ENCODE measurements at places on chromosomes 5 and 9.

DNA sequence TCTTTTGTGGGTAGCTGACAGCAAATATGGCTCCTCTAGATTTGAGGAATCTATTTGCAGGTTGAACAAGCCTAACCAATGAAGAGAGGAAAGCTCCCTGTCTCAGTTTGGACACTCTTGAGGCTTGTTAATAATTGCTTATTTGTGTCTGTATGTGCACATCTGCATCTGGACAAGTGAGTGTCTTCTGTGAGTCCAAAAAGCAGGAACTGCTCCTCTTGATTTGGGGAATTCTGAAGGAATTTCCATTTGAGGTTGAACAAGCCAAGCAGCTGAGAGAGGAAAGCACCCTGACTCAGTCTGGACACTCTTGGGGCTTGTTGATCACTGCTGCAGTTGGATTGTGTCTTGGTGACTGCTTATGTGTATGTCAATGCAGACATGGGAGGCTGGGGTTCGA, 211.6 kb downstream of the DTWD2 start:
- no peak overlapping the region for H3K4me3 ChIP-seq
- no peaks in the 10 kb centered on the region for H3K27me3 ChIP-seq
- DNase-seq: no peak
- no peaks in the 10 kb centered on the region for H3K36me3 ChIP-seq
- H3K27ac ChIP-seq: no peak overlapping the region
- no peaks in the 10 kb centered on the region for H3K4me1 ChIP-seq

DNA sequence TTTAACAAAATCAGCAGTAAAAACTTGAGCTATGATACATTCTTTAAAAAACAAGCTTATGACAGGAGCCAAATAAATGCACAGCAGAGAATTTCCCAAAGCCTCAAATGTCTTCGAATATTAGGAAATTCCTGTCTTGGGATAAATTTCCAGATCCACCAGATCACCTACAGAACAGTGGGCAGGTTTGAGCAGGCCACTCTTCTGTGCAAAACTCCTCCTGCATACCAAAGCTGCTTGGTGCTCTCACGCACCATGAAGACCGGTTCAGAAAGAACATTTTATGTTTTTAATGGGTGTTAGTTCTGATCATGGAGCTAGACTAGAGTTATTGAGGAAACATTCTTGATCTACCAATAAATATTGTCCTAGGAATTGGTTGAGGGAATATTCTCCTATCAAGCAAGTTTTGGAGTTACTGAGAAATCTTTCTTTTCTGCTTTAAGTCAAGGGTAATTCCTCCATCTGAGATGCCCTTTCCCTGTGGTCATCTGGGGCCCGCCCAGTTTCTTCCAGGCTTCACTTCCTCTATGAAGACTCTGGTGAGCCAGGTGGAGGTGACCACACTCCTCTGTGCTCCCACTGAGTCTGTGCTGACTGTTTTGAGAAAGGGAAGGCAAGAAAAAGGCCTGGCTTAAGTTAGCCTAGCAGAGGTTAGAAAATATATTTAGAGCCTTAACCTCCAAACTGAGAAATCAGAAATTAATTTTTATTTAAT, 17.9 kb downstream of the TNFSF15 start:
- H3K4me1 ChIP-seq: no peaks in the 10 kb centered on the region
- DNase-seq: no peak
- H3K27me3 ChIP-seq: no peaks in the 10 kb centered on the region
- H3K36me3 ChIP-seq: no peaks in the 10 kb centered on the region

- H3K27me3 ChIP-seq: no peaks in the 10 kb centered on the region
- H3K4me1 ChIP-seq: no peaks in the 10 kb centered on the region
- no peaks in the 10 kb centered on the region for H3K36me3 ChIP-seq
- no peak for DNase-seq
Observed at GRCh38 chr5:10637944-10638343, 74.1 kb downstream of the ANKRD33B start.

DNA sequence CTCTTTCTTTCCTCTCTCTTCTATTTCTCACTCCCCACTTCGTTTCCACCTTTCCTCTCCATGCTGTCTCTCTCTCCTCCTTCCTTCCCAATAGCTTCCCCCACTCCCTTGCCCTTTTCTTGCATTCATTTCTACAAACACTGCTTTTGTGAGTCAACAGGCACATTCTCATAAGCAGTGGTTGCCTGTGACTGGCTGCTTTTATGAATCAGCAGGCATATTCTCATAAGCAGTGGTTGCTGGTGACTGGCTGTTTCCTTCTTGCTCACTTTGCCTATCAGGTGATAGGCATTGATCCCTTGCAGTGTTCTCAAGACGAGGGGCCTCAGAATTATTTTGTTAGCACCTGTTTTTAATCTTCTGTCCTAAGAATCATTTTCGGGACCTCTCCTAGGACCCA, 116.1 kb upstream of the ACTBL2 start:
- H3K4me1 ChIP-seq: no peaks in the 10 kb centered on the region
- no peaks in the 10 kb centered on the region for H3K36me3 ChIP-seq
- DNase-seq: no peak
- no peak overlapping the region for H3K4me3 ChIP-seq
- no peak overlapping the region for H3K27ac ChIP-seq

Data from thoracic aorta (tissue), 2 donors.